ENCODE measurements at places on chromosomes 2 and 18.

DNA sequence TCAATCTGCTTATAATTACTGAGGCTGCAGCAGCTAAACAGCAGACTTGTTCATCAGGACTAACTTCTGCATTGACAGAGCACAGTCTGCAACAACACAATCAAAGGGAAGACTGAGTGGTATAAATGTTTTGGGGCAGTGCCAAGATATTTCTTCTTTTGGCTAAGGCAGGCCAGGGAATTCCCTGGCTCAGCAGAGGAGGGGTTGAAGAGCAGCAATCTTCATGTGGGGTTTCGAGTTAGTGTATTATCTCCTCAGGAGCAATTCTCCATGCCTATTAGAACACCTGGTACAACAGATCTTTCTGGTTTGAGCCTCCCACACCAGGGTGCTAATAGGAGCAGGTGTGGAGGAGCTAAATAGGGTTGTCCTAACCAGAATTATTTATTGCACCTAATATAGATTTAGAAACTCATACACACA lies 103.0 kb upstream of the STK17B start:
- DNase-seq = no peak

GRCh38 chr18:45951016-45951714 lies 16.0 kb downstream of the EPG5 start:
- DNase-seq = no peak

GRCh38 chr2:234491897-234492296 lies 5.0 kb downstream of the ARL4C start:
- DNase-seq = no peak

DNA sequence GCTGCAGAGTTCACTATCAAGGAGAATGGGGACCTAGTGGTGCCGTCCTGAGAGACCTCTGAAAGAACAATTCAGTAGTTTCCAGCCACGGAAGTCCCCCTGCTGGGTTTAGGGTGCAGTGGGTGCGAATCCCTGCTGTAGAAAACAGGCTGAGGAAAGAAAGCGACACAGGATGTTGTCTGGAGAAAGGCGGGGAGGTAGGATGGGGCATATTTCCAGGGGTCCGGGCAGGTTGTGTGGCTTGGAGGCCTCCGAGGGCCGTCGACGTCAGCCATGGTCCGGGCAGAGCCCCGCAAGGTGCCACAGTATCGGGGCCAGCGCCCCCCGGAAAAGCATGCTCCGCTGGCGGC lies 807 bp upstream of the CREB1 start:
- no peak for DNase-seq

DNA sequence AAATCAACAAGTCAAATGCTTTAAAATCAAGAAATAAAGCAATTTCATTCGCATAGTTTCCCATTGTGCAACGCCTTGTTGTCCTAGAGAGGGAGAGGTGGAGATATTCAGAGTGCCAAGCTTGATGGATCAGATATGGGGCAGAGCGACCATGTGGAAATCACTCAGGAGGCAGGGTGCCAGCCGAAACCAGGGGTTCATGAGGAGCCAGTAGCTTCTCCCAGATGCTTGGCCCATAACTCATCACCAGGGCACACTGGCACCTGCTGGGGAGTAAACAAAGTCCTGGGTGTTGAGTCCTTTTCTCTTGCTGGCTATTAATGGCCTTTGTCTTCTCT lies 53.0 kb upstream of the ASAP2 start:
- no peak for DNase-seq

DNA sequence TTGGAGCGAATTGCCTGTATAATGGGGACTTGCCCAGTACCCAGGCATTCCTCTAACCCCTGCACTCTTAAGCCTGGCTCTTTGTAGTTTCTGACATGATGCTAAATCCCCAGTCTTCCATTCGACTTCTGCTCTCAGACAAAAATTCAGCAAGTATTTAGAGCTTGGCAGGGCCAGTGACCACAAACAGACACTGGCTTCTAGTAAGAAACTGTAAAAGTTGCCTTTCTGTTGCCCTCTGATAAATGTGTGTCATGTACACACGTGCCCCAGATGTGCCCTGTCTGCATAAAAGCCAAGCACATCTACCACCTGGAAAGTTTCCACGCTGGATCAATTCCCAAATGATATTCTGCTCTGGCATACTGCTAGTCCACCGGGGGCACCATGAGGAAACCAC lies 18.0 kb downstream of the PAX3 start:
- no peak for DNase-seq

DNA sequence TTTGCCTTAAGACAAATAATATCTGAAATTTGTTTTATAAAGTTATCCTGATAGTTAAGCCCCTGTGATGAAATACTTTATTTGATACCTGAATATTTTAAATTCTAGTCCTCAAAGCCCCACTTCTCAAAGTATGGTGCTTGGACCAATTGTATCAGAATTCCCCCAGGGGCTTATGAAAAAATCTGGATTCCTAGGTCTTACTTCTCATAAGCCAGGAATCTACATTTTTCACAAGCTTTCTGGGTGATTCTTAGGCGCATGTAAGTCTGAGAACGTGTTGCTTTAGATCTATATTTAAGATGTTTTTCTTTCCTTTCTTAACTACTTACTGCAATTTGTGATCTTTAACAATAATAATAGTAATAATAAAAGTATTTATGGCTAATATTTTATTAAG lies 53.1 kb downstream of the MYO1B start:
- no peak for DNase-seq

DNA sequence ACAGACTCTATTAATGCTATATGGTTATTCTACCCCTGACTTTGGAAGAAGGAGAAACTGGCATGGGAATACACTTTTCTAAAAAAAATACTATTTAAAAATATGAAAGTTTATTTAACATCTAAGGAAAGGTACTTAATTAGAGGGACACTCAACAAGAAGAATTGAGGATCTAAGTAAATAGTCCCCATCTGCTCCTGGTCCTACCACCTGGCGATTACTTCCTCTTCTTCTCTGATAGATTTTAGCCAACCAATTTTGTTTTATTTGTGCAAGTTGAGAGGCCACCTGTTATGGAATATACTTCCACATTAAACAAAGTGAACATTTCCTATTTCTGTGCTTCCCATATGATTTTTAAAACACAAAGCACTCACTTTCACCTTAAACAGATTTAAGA lies 111.7 kb downstream of the BCL2 start:
- DNase-seq = no peak

GRCh38 chr2:181991171-181991885 lies 5.7 kb downstream of the PPP1R1C start:
- no peak for DNase-seq

GRCh38 chr2:13578547-13578946 lies 861.8 kb downstream of the TRIB2 start:
- DNase-seq = no peak

GRCh38 chr18:55054021-55054990 lies 95.0 kb upstream of the CCDC68 start:
- no peak for DNase-seq

DNA sequence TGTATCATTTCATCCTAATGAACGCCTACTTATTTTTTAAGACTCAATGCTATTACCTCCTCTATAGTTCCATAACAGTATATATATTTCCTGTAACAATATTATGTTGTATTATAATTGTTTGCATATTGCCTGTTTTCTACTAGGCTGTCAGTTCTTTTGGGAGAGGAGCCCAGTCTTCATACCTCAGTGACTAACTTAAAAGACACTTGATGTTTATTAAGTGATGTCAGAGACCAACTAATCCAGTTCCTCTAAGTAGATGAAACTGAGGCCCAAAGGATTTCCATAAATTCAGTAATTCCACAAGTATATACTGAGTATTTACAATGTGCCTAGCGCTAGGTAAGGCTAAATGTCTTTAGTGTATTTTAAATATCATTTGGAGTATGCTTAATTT lies 48.9 kb upstream of the AAK1 start:
- DNase-seq = no peak

DNA sequence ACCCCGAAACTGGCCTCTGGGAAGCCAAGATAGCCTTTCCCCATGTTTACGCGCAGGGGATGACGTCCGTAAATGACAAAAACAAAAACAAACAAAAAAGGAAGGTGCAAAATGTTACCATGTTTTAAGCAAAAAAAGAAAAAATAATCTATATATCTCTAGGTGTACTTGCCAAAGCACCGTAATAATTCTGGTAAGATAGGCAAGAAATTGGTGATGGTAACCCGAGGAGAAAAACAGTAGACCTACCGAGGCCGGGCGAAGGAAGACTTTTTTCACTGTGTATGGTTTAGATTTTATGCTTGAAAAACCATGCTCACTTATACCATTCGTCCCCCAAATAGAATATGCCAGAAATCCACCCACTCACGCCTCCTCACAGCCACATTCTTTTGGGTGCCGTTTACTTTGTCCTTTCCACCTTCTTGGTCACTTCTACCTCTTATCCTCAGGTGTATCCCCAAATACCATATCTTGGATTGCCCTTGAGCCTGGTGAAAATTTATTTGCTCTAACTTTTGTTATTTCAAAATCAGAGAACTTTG lies 8.0 kb downstream of the GATA6 start:
- DNase-seq = no peak

GRCh38 chr2:49403637-49404036 lies 249.3 kb upstream of the FSHR start:
- DNase-seq = no peak

- no peak for DNase-seq
Measured at GRCh38 chr2:10169581-10169980, 47.0 kb downstream of the RRM2 start.

- DNase-seq = no peak
Measured at GRCh38 chr2:45892757-45893156, 241.3 kb downstream of the PRKCE start.

DNA sequence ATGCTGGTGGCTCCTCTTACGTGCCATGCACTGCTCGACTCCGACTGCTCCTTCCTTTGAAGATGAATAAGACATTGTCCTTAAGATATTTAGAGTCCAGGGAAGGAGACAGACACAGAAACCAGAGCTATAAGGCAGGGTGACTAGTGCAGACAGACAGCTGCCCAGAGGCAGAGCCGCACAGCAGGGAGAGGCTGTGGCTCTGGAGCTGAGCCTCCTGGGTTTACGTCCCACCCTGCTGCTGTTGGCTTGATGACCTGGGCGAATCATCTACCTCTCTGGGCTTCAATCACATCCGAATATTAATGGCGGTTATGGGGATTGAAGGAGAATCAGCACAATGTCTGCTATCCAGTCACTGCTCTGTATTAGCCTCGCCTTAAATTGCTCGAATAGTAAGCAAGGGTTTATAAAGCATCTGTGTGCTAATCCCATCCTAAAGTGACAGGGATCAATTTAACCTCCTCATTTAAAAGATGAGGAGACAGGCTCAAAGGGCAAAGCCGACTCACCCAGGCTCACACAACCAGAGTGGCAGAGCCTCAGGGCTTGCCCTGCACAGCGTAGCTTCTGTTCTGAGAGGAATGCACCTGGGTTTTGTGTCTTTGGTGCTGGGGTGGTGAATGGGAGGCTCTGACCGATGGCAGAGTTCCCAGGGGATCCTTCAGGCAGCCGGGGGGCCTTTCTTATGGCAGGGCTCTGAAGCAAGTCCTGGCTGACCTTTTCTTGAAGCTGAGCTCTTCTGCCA lies 284.1 kb downstream of the MYCN start:
- no peak for DNase-seq

- DNase-seq = no peak
Measured at GRCh38 chr2:120338015-120338414, 7.9 kb upstream of the INHBB start.

DNA sequence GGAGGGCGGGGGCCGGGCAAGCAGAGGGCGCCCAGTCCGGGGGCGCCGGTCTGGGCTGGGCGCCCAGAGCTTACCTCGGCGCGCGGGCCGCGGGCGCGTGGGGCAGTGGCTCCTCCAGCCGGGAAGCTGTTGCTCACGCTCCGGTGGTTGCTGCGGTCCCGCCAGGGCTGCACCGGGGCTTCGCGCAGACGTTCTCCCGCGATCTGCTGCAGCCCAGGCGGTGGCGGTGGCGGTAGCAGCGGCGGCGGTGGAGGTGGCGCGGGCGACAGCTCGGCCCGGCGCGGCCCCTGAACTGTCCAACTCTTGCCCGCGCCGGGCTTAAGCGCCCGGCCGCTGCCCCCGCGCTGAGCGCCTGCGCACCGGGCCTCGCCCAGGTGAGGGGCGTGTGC lies 391 bp downstream of the ZNF385B start:
- no peak for DNase-seq

- no peak for DNase-seq
Measured at GRCh38 chr2:226835420-226835795, 446 bp upstream of the RHBDD1 start.

GRCh38 chr2:16713011-16713423 lies 47.4 kb upstream of the CYRIA start:
- no peak for DNase-seq

DNA sequence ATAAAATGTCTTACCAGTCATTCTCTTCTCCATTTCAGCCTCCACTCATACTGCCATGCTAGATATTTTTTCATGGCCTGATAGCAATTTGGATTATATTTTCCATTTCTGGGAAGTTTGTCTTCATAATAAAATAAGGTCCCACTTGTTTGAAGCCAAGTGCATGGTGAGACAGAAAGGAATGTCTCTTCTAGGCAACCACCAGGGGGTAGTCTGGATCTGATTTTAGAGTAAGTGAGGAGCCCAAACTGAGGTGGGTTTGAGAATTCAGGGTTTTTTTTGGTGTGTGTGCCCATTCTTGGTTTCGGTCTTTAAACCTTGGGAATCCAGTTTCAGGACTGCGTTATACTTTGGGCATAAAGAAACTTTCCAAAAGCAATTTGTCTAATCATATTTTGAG lies 315.5 kb downstream of the RPRM start:
- DNase-seq = peak; percentile 11

DNA sequence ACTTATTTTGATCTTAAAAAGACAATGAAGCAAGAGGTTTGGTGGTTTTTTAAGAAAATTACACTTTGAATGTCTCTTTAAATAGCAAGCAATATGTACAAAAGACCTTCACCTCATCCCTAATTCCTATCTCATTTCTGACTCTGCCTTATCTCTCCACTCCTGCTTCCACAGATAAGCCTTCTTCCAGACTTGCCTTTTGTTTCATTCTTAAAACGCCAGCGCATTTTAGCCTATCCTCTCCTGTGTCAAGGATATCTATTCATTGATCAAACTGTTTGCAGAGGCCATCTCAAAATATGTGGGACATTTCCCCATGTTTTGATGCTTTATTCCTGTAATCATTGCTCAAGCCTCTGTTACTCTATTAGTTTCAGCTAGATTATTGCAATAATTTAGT lies 562.5 kb downstream of the PARD3B start:
- no peak for DNase-seq

GRCh38 chr2:202018950-202019349 lies 14.7 kb upstream of the FZD7 start:
- DNase-seq = no peak

Measured in LNCaP clone FGC (cell line).